ENCODE measurements at places on chromosomes 7 and 10.

DNA sequence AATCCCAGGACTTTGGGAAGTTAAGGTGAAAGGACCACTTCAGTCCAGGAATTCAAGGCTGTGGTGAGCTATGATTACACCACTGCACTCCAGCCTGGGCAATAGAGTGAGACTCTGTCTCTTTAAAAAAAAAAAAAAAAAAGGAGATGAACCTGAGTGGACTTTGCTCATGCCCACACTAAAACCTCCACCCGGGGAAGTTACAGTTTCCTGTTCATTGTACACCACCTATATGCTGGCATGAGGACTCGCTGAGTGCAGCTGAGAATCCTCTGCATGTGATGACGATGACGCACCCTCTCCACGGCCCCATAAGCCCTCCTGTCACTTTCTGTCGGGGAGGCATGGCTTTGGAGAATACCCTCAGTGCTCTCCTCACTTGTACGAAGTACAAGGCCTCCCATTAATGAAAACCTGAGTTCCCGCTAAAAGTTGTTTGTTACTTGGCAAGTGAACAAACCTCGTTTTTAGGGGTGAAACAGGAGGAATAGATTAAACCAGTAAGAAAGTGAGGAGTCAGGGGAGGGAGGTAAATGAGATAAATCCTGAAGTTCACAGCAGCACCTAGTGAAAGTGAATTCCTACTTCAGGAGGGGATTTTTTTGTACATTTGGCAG lies 15.9 kb downstream of the TMEM176B start:
- no peak for DNase-seq

DNA sequence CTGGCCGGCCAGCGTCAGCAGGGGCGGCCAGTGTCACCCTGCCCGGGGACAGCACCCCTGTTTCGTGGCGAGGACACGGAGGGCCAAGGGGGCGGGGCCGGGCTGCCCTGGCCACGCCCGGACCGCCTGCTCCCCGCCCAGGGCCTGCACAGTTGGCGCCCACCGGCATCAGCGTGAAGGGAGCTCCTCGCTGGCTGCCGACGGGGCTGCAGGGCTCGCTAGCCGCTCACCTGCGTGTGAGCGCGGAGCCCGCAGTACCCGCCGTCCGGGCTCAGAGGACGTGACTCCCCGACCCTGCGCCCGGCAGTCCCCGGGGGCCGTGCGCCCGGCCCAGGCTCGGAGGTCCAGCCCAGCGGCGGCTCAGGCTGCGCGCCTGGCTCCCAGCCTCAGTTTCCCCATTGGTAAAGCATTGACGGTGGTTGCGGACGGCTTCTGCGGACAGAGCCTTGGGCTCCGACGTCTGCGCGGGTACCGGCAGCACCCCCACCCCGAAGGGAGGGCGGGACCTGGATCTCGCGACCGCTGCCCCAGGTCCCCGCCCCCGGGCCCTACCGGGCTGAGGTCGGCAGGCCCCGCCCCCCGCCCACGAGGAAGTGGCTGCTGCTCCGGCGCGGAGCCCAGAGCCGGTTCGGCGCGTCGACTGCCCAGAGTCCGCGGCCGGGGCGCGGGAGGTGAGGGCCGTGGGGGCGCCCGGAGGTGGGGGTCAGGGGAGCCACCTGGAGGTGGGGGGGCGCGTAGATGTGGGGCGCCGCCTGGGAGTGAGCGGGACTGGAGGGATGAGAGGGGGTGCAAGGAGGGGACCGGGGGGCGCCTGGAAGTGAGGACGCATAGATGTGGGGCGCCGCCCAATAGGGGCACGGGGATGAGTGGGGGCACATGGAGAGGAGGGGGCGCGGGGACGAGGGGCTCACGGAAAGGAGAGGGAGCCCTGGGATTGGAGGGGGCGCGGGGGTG lies at the start of gene ARPC1B:
ARPC1B (plus strand) TSS at position 620 of the 954 bp plus-strand sequence. CDS start 10,985 bp downstream, outside the sequence.
- peak; percentile 68 for DNase-seq

DNA sequence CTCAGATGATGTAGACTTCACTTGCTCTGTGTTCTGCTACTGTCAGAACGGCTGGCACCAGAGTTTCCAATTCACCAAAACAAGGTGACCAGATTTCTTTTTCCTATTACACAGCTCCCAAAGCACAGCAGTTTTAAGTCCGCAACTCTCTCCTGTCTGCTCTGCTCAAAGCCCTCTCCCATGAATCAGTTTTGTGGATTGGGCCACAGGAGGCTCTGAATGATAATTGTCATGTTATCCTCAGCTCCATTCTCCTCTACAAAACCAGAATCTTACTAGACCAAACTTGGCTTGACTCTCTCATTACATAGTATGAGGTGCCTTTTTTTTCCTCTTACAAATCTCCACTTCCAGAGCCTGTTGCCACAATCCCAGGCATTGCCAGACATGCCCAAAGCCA lies 223.5 kb downstream of the SNX13 start:
- no peak for DNase-seq

- DNase-seq, result no peak
Measured at GRCh38 chr10:43746906-43747305, 98.2 kb upstream of the ZNF32 start.

DNA sequence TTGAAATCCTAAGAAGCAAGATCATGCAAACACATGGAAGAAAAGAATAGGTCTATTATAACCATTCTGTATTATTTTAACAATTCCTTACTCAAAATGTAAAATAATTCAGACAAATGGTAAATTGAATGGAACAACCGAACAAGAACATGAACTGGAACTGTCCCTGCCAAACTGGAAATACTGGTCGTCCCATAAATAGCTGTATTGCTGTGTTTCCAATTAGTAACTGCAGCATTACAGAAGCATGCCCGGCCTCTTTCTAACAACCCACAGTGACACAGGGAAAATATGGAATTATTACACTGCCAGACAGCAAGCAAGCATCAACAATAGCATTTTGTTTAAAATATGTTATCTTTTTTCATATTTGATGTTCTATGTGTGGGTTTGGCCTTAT lies 1138.5 kb upstream of the PHF14 start:
- no peak for DNase-seq

DNA sequence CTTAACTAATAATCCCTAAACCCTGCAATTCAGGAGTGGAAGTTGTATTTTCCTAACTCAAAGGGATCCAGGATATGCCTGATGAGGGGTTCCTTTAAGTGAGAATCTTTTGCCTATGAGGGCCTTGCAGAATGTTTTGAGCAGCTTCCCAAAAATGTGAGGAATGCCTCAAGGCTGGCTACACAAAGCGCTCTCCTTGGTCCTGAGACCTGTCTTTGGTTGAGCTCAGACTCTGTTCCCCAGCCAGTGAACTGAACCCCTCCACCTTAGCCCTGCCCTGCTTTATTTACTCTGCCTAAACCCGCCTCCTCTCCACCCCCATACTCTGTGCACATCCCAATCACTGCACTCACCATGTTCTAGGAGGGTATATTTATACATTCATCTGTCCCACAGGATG lies 108.6 kb downstream of the NRCAM start:
- no peak for DNase-seq

DNA sequence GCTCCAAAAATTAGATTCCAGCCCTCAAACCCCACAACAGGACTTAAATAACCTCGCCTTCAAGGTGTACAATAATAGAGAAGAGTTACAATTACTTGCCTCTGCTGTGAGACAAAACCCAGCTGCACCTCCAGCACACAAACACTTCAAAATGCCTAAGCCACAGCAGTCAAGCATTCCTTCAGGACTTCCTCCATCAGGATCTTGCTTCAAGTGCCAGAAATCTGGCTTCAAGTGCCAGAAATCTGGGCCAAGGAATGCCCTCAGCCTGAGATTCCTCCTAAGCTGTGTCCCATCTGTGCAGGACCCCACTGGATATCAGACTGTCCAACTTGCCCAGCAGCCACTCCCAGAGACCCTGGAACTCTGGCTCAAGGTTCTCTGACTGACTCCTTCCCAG lies 1088.3 kb downstream of the SORCS3 start:
- no peak for DNase-seq

DNA sequence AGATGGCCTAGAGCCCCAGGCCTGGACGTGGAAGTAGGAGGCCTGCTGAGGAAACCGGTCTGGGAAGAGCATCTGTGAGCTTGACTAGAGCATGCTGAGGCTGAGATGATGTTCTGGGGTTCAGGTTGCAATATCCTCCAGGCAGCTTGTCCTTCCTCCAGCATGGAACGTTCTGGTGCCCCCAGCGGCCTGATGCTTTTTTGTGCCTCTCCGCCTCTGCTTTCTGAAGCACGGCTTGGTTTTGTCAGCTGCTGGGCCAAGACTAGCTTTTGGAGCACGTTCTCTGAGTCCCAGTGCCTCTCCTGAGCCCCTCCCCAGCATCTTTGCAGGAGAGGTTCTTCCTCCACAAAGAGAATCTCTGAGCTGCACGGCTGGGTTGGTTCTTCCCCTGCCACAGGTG lies 682.0 kb upstream of the FOXK1 start:
- no peak for DNase-seq

GRCh38 chr10:1070919-1071318 lies 14.7 kb downstream of the WDR37 start:
- DNase-seq, result no peak

DNA sequence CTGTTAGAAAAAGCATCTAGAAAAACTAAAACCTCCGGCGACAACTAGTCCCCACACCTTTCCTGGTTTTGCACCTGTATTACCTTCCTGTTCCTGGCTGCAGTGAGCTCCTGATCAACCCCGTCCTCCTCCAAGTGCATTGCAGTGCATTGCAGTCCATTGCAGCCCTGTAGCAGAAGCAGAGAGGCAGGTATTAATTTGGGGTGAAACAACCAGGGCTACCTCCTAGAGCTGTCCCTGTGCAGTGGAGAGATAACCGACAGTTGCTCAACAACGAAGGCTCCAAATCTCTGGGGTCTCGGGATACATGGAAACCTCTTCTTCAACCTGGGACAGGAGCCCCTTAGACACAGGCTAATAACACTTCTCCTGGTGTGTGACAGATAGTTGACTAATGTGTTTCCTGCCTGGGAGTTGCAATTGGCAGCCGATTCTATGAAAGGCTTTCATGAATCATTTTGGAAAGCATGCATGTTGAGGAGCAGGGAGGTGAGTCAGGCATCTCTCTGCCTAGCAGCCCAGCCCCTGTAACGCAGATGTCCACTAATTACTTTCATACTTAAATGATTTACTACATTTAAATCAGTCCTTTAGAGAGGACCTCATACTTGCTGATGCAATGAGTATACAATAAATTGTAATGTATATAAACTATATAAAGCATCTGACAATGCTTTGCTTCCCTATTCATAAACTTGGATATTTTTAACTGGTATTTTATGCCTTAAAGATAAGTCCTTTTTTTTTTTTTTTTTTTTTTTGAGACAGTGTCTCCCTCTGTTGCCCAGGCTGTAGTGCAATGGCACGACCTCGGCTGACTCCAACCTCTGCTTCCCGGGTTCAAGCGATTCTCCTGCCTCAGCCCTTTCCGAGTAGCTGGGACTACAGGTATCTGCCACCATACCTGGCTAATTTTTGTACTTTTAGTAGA lies 59.0 kb downstream of the PRR15 start:
- no peak for DNase-seq

DNA sequence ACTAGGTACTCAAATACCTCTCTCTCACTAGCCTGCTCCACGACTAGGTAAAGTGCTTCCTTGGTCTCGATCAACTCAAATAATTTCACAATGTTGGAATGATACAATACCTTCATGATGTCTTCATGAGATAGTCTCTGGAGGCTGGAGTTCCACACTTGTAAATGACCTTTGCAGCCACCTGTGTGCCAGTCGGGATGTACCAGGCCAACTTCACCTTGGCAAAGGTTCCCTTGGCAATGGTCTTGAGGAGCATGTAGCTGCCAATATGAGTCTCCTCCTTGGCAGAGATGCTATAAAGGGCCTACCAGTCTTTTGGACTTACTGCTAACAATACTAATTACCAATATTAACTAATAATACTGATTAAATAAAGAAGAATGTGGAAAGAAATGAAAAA lies 42.5 kb upstream of the EEPD1 start:
- no peak for DNase-seq

DNA sequence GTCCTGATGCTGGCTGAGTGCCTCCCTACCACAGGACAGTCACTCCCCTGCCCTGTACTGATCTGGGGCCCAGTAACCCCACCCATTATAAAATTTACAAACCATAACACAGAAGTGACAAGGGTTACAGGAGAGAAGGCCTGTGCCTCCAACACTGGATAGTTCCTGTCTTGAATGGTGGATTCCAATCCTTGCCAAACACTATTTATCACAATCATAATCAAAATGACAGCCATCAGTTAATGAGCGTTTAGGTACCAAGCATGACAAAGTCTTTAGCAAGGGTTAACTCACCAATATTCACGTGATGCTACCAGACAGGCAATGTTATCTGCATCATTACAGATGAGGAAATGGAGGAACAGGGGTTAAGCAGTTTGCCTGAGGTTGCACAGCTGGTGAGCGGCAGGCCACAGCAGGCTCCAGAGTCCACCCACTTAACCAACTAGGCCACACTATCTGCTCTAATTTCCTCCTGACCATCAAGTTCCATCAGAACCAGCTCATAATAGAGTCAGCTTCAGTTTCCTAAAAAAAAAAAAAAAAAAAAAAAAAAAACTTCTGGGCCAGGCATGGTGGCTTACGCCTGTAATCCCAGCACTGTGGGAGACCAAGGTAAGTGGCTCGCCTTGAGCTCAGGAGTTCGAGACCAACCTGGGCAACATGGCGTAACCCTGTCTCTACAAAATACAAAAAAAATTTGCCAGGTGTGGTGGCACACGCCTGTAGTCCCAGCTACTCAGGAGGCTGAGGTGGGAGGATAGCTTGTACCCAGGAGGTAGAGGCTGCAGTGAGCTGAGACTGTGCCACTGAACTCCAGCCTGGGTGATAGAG lies 14.2 kb downstream of the PDLIM1 start:
- DNase-seq, result no peak

DNA sequence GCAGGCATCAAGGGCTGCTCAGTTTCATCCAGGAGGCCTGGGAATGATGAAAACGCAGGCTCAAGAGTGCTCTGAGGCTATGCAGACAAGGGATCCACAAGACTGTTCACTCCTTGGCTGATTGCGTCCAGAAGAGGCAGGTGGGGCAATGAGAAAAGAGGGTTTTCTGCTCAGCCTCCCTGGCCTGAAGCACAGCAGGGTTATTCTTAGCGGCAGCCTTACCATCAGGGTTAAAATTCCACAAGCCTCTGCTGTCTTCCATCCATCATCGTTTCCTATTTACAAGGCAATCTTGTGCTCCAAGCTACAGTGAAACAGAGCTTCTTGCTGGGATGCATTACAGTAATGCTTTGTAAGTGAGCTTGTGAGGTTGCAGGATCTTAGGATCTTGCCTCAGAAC lies 129.4 kb upstream of the SHH start:
- no peak for DNase-seq

GRCh38 chr10:125662584-125662983 lies 20.4 kb downstream of the TEX36 start:
- DNase-seq, result no peak

- DNase-seq, result peak; percentile 37
Measured at GRCh38 chr10:60733517-60733822, 44.8 kb upstream of the CDK1 start.

DNA sequence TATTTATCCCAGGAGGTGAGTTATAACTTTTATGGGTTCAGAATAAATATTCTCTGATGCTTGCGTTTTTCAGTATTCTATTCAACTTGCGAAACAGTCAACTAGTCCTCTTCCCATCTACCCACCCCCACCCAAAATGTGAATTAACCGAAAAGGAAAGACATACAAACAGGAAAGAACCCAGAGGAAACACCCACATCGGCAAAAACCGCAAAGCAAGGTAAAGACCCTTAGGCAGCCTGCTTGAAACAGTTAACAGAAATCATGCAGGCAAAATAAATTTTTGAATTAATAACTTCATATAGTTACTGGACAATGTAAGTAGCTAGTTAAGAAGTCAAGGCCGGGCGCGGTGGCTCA lies 5.4 kb downstream of the ZC3HAV1 start:
- DNase-seq, result no peak

- DNase-seq, result no peak
Measured at GRCh38 chr10:14123139-14123538, 207.6 kb downstream of the FRMD4A start.

- no peak for DNase-seq
Measured at GRCh38 chr7:43083106-43083505, 29.3 kb upstream of the HECW1 start.
